Stimulated activated CD4-positive, alpha-beta T cell treated with anti-CD3 and anti-CD28 coated beads, Interleukin-15, amount 100 ng/mL, for 1 hour (primary cell): ENCODE measurements at places on chromosomes 1 and 21.

GRCh38 chr1:86938855-86939254, 24.4 kb downstream of the HS2ST1 start:
- no peak for DNase-seq

GRCh38 chr1:79726911-79727310, 720.4 kb upstream of the ADGRL4 start:
- DNase-seq: no peak

GRCh38 chr1:210922666-210923065, 211.3 kb downstream of the KCNH1 start:
- no peak for DNase-seq

DNA sequence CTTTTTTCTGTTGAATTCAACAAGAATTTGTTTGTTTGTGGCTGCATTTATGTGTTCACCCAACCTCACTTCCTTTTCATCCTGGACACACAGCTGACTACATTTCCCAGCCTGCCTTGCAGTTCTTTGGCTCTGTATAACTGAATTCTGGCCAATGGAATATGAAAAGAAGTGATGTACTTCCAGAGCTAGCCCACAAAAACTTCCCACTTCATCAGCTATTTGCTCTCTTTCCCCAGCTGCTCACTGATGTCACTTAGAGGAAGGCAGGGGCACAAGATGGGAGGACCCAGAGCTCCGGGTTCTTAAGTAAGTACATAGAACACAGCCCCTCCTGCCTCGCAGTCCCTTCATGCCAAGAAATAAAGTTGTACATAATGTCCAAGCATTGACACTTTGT, 235.0 kb upstream of the FGGY start:
- DNase-seq: no peak

DNA sequence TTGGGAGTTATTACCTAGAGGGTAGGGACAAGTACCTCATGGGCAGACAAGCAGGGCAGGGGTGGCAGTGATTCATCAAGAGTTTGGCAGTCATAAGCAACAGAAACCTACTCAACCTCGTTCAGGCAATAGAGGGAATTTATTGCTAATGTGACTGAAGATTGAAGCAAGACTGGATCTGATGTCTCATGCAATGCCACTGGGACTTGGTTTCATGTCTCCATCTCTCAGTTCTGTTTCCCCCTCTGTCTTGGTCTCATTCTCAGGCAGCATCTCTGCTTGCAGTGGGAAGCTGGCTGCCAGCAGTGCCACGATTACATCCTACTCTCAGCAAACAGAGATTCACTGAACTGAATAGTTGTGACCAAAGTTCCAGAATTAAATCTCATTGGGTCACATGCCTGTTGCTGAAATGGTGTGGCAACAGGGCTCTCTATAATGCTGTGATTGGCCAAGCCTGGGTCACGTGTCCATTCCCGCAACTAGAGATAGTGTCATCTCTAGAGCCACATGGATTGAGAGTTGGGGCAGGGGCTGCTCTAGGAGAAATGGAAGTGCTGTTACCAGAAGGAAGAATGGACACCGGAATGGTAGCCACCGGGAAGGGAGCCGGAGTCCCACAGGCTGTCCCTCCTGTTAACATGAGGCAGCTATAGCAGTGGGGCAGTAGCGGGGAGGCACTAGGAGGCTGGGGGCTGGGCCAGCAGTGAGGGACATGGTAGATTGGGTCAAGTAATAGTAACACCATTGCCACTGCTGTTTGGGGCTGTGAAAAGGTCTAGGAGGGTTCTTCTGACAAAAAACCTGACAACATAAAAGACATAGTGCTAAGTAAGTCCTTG, 3.9 kb upstream of the CDC42 start:
- DNase-seq: peak; percentile 19

DNA sequence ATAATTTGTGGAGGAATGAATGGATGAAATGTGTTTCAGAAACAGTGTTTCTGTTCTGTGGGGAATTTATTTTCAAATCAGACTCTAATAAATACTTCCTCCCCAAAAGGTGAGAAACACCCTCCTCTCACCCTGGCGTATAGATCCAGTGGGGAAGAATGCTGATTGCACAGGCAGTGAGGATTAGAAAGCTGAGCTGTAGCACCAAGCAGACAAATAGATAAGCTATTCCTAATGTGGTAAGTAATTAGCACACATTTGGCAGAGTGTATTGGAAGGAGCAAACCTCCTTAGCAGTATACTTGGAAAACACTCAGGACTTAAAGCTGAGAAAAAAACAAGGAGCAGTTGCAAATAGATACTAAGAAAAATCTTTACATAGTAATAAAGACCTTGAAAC, 50.8 kb downstream of the NUF2 start:
- DNase-seq: no peak

GRCh38 chr1:97254731-97255463, 533.3 kb downstream of the PTBP2 start:
- DNase-seq: no peak

DNA sequence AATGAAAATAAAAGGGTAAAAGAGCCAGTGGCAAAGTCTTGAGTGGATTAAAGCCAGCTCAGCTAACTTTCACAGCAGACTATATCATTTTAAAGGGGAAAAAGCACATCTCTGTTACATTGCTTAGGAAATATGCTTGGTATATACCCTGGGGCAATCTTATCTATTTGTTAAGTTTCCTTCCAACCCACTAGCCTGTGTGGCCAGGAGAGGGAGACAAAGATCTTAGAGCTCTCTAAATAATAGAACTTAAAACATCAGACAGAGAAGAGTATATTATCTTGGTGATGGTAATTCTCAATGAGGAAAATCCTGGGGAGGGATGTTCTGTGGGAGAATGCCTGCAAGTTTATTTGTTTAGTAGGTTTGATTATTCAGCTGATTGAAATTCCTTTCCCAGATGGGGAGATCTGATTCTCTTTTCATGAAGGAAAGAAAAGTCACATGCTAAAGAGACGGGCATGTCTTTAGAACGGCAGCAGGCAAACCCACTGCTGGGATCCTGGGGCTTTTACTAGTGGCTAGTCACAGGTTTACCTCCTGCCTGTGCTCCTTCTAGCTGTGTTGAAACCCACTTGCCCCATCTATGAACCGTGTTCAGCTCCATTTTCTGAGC, 3.6 kb downstream of the KCNE2 start:
- DNase-seq: no peak

GRCh38 chr1:164515711-164516331, 43.2 kb upstream of the PBX1 start:
- DNase-seq: no peak

GRCh38 chr1:232880354-232880753, 70.1 kb upstream of the NTPCR start:
- DNase-seq: no peak

GRCh38 chr1:210123924-210124589, 108.5 kb upstream of the SERTAD4 start:
- no peak for DNase-seq

GRCh38 chr1:220579317-220579716, 51.4 kb downstream of the MARK1 start:
- DNase-seq: no peak

GRCh38 chr1:76281306-76281705, 206.8 kb downstream of the ST6GALNAC3 start:
- no peak for DNase-seq

DNA sequence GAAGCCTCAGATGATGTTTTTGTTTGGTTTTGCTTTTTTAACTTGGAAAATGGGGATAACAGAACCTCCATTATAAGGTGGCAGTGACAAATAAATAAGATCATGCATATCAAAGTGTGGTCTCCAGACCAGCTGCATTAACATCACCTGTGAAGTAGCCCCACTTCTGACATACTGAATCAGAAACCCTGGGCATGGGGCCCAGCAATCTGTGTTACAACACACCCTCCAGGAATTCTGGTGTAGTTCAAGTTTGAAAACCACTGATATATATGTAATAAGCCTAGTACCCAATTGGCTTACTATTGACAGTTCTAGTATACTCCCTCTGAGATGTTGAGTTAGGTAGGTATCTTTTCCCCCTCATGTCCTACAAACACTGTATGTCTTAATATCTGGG, 24.1 kb upstream of the RNF19B start:
- no peak for DNase-seq

DNA sequence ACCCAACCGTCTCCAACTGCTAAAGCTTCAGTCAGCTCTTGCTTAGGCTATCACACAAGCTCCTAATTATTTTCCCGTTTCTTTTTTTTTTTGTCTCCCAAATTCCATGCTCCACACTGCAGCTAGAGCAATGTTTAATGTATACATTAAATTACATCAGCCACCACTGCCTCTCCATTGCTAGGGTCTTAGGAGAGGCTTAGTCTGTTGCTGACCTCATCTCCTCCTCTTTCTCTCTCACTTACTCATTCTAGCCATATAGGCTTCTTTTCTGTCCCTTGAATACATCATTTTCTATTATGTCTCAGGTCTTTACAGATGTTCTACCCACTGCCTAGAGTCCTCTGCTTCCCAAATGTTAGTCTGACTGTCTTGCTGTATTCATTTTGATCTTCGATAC, 138.1 kb upstream of the ST6GALNAC5 start:
- DNase-seq: no peak
